ENCODE measurements at places on chromosomes 4 and X.

DNA sequence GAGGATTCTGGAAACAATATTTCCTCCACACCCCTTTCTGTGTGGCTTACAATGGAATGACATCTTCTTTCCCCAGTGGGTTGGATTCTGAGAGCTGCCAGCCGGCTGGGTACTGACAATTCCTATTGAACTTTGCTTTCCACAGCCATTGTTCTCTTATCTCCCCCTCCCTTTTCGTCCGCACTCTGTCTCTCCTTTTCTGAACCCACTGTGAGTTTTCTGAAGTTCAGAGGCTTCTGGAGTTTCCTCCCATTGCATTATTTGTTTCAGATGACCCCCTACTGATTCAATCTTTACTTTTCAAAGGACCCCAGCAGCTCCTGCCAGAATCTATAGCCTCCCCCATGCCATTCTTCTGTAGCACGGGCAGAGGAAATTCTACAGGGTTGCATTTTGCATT lies 10.4 kb downstream of the SMPX start:
- H3K4me3 ChIP-seq = no peak overlapping the region
- no peak overlapping the region for H3K27ac ChIP-seq
- peaks cover 15% of the 10 kb centered on the region for H3K27me3 ChIP-seq
- H3K4me1 ChIP-seq = no peaks in the 10 kb centered on the region
- DNase-seq = no peak
- no peaks in the 10 kb centered on the region for H3K36me3 ChIP-seq

GRCh38 chrX:150635952-150636351 lies 57.2 kb upstream of the MTMR1 start:
- no peak for DNase-seq
- H3K4me1 ChIP-seq = peaks cover 8% of the 10 kb centered on the region
- H3K27ac ChIP-seq = peak overlapping the region; percentile 74
- H3K27me3 ChIP-seq = no peaks in the 10 kb centered on the region

DNA sequence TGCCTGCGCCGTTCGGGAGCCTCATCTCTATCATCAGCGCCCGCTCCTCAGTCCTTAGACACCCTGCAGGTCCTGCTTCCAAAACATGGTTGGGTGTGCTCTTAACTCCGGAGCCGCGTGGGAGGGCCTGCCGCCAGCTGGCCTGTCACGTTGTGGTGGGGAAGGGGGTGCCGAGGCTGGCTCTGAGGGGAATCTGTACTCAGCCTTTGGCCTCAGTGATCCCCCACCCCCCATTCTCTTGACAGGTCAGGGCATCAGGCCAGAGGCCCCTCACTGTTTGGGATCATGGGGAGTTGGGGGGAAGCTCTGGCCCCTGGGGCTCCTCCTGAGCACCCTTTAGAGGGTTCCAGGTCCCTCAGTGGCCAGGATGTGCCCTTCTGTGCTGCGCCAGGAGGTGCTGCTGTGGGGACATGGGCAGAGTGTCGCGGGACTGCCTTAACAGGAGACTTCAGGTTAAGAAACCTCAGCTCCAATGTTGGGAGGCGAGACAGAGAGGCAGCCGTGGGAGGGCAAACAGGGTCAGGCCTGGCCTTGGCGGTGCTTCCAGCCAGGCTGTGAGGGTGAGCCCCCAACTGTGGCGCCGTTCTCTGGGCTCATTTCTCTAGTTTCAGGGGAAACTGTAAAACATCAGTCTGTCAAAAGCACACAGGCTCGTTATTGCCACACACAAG lies 33.5 kb downstream of the TRMT44 start:
- H3K36me3 ChIP-seq = peaks cover 11% of the 10 kb centered on the region
- no peaks in the 10 kb centered on the region for H3K27me3 ChIP-seq
- H3K4me3 ChIP-seq = no peak overlapping the region

GRCh38 chrX:150411656-150412055 lies 48.5 kb downstream of the MAMLD1 start:
- DNase-seq = no peak
- no peak overlapping the region for H3K4me3 ChIP-seq
- H3K36me3 ChIP-seq = peaks cover 22% of the 10 kb centered on the region
- H3K27me3 ChIP-seq = peaks cover 4% of the 10 kb centered on the region

DNA sequence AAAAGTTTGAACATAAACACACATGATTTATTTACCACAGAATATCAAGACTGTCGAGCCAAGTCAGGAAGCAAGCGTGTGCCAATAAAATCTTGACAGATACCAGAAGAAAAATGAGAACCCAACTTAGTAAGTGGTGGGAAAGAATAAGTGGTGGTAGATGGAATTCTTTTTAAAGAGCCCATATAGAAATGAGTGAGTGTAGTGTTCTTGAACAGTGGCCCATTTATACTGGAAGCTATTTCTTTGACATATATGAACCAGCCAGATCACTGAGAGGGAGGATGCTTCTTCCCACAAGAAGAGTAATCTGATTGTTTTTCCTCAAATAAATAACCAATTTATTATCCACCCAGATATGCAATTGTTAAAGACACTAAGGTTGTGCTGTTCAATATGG lies 98.0 kb downstream of the NHS start:
- DNase-seq = no peak
- H3K27me3 ChIP-seq = no peaks in the 10 kb centered on the region
- H3K4me1 ChIP-seq = no peaks in the 10 kb centered on the region
- no peaks in the 10 kb centered on the region for H3K36me3 ChIP-seq
- no peak overlapping the region for H3K27ac ChIP-seq

Measured in activated T-helper 2 cell treated with anti-CD3 and anti-CD28 coated beads, Interferon-gamma antibody, Interleukin-2, Interleukin-4, amounts not matched to agents 10 μg/mL and 5 μg/mL and 100 μg/mL, durations not matched to agents 14 hours and 24 hours and 36 hours (primary cell).